ENCODE measurements at places on chromosomes 2 and 18.
A peak's percentile ranks its signal among the peaks of the same experiment; 100 is the strongest.

- DNase-seq: no peak
Observed at GRCh38 chr18:23703057-23703986, 14.1 kb downstream of the LAMA3 start.

DNA sequence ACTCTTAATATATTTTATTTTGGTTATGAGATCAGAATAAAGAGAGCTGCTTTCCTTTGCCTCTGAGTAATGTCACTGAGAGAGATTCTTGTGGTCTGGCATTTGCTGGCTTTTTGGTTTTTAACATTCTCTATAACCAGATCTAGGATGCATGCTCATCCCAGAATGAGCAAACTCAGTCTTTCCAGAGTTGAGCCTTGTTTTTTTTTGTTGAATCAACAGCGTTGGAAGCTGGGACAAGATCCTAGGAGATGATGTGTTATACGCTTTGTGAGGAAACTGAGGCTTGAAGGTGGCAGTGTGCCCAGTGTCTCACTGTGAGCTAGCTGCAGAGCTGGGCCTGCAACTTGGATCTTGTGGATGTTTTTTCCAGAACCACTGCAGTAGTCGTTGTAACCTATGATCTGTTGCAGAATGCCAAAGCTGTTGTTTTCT, 19.5 kb downstream of the MYO1B start:
- no peak for DNase-seq

GRCh38 chr2:173210270-173211196, 134.9 kb downstream of the MAP3K20 start:
- DNase-seq: no peak

DNA sequence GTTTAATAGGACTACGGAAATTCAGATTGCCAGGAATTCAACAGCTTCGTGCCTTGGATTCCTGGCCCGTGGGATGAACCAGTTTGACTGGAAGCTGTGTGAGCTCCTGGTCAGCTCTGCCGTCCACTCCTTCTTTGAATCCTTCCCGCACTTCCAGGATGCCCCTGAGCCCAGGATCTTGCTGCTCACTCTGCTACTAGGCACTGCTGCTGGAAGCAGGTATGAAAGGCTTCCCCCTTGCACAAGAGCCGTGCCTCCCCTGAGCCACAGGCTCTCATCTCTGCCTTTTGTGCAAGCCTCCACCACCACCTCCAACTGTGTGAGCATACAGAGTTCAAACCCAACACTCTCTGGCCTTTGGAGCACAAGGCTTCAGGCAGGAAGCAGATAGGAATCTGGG, 34.9 kb downstream of the EN1 start:
- DNase-seq: no peak

GRCh38 chr2:30695749-30696148, 111.5 kb downstream of the CAPN13 start:
- no peak for DNase-seq

DNA sequence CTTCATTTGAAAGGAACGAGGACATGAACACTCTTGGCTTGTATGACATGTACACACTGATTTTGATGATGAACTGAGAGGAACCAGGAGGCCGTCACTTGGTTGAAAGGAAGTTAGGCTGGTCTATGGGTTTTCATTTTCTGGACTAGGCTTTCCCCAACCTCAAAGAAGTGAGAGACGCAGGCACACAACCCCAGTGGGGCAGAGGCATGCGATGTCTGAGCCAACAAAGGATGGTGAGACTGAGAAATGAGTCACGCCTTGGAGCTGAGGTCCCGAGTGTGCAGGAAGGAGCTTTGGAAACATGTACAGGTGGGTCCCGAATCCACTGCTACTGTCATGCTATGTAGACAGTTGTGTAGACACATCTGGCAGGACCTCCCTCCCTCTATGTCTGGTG, 24.1 kb downstream of the SIGLEC15 start:
- no peak for DNase-seq

DNA sequence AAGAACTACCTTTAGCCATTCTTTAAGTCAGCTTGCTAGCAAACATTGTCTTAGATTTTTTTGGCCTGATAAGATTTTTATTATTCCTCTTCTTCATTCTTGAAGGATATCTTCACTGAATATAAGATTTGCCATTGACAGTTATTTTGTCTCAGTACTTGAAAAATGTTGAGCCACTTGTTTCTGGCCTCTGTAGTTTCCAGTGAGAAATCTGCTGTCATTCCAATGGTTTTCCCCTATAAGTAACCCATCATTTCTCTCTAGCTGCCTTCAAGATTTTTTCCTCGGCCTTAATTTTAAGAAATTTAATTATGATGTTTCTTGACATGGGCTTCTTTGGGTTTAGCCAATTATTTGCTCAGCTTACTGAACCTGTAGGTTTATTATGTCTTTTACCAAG, 32.6 kb downstream of the ACOXL start:
- DNase-seq: no peak

- no peak for DNase-seq
Observed at GRCh38 chr2:229071292-229071976, 199.7 kb downstream of the PID1 start.

- DNase-seq: no peak
Observed at GRCh38 chr2:241147336-241147735, 1.9 kb downstream of the PASK start.

GRCh38 chr2:217993817-217994463, 8.9 kb downstream of the TNS1 start:
- DNase-seq: peak; percentile 9

DNA sequence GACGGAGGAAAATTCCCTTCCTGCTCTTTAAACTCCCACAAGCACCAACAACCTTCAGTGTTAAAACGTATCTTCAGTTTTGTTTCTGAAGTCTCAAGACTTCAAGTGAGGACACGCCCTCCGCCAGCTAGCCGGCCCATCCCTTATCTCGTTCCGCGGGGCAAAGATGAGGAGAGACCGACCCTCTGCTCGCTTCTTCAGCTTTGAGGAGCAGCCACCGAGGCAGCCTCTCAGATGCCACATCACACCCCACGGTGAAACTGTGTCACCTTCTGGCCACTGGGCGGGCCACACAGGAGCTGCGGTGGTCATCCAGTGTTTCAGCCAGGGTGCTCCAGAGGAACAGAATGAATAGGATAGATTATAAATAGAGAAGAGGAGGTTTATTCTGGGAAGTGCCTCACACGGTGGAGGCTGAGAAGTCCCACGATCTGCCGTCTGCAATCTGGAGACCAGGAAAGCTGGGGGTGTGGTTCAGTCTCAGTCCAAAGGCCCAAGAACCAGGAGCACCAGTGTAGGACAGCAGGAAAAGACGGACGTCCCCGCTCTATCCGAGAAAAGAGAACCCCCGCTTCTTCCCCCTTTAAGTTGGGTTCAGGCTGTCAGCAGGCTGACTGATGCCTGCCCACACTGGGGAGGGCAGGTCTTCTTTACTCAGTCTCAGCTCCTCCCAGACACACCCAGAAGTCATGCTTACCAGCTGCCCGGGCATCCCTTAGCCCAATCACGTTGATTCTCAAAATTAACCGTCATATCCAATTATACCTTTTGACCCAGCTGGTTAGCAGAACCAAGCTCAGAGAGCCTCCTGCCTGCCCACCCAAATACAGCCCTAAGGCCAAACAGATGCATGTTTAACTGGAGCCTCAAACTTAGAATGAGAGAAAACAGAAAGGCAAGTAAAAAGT, 399.7 kb upstream of the ID2 start:
- DNase-seq: no peak

DNA sequence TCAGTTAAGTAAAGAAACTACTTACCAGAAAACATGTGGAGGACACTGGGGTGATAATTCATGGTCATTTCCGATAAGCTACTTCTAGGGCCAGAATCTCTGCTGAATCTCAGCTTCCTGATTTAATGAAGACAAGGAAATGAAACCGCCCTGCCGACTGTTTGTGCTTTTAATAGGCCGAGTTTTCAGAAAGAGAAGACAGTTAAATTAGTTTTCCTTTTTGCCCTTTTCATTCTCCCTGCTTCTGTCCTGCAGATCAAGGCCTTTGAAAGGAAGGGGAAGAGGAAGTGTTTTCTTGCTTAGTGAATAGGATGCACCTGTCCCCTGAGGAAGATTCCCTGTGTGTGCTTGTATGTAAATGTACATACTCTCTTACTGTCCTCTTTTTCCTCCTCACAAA, 126.6 kb downstream of the SH3RF3 start:
- no peak for DNase-seq

- no peak for DNase-seq
Observed at GRCh38 chr18:75904416-75904815, 476.9 kb upstream of the SMIM21 start.

DNA sequence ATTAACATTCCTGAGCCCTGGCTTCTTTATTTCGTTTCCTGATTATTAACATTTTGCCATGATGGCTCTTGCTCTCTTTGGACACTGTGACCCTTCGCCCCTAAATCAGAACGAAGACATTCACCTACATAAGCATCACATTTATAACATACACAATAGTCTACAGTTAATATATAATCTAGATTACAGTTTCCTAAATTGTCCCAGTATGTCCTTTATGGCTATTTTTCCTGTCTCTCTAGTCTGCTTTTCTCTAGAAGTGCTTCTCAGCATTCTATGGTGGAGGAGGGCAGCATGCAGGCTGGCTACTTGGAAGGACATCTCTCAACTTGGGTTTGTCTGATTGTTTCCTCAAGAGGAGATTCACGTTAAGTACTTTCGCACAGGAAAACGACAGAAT, 49.9 kb downstream of the FAM210A start:
- DNase-seq: no peak

DNA sequence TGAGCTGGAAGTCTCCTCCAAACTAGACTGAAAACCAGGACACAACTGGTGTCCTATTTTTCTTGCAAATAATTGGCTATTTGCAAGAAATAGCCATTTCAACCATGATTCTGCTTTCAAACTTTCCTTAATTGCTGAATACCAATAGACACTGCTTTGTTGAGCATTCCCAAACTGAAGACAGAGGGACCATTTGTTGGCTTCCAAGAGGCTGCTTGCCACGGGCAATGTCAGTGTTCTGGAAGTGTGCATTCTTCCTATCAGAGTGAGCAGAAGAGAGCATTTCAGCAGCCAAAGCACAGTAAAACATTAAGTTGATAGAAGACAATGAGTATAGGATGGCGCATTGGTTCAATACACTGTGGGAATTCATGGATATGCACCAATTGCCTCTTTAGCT, 360.5 kb upstream of the RGPD4 start:
- DNase-seq: no peak

DNA sequence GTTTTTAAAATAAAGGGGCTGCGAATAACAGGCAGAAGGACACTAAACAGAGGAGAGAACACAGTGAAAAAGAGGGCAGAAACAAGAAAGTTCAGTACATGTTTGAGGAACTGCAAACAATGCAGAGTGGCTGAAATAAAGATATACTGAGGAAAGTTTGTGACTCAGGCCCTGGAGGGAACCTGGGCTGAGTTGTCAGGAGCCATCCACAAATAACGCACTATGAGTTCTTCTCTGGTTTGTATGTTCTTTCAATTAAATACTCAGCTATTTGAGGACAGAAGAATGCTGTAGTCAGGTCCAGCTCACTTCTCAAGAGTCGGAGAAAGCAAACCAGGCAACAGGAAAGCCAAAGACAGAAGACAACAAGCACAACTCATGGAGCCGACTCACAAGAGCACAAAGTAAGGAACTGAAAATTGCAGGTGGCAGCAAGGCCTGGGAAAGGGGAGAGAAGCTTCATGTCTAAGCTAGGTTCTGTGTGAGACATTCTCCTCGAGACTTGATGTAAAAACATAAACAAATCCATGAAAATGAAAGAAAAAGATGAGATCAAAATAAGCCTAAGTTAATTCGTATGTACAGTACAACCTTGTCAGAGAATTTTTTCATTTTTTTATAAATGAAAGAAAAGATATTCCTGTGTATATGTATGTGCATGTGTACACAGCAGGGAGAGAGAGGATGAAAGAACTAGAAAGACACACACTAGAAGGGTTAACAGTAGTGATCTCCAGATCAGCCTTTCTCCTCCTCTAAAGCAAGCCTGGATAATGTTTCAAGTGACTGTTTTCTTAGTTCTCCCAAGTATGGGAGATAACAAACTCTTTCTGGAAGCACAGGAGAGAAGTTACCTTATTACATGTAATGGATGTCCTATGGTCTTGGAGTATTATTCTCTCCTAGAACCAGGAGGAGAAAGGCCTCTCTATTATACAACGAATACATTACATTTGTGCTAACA, 41.5 kb downstream of the CHN1 start:
- DNase-seq: no peak

DNA sequence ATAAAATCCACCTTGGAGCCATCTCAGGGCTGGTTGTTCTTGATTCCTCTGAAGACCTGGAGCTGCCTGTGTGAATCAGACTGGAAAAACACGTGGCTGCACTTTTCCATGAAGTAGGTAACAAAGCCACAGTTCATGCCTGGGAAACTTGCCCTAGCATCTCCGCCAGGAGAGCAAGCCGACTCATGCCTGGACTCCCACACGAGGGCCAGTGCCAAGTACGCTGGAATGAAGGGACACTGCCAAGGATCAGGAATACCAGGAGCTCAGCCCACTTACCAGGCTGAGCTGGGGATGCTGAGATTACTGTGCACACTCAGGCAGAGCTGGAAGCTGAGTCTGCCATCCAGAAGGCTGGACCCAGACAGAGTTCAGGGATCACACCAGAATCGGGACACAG, 10.9 kb upstream of the FHL2 start:
- no peak for DNase-seq

- DNase-seq: no peak
Observed at GRCh38 chr2:231191896-231192872, 6.2 kb upstream of the ARMC9 start.

DNA sequence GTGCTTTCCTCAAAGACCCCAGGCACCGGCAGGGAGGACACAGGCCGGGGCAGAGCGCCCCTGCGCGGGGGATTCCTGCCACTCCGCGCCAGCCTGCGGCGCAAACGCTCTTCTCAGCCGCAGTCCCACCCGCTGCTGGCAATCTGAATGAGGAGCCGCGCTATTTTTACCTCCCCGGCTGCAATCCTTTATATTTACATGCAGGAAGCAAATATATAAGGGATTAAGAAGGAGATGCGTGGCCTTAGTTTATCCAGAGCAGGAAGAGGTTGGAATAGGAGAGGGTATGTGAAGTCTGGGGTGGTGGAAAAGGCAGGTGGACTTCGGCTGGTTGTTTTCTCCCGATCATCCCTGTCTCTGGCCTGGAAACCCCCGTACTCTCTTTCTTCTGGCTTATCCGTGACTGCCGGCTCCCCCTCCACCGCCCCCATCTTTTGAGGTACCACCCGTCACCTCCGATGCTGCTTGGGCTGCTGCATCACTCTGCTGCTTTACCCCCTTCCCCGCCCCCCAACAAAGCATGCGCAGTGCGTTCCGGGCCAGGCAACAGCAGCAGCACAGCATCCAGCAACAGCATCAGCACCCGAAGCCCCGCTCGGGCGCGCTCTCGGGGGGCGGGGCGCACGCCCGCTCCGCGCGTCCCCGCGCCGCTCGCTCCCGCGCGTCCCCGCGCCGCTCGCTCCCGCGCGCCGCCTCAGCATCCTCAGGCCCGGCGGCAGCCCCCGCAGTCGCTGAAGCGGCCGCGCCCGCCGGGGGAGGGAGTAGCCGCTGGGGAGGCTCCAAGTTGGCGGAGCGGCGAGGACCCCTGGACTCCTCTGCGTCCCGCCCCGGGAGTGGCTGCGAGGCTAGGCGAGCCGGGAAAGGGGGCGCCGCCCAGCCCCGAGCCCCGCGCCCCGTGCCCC, at the start of gene ADAM23:
Gene ADAM23, plus strand, starts transcription at position 700 of the 902 bp plus-strand sequence. CDS start 335 bp downstream, outside the sequence.
- DNase-seq: no peak

GRCh38 chr18:80231151-80231550, 16.2 kb downstream of the PARD6G start:
- DNase-seq: no peak

GRCh38 chr18:29982218-29982617, 1060.3 kb downstream of the DSC3 start:
- DNase-seq: no peak

- no peak for DNase-seq
Observed at GRCh38 chr18:35406666-35407065, 29.5 kb upstream of the ZNF396 start.

GRCh38 chr2:69012310-69013141, 453 bp upstream of the ANTXR1 start:
- peak; percentile 20 for DNase-seq
